ENCODE measurements at places on chromosomes 1 and 21.

DNA sequence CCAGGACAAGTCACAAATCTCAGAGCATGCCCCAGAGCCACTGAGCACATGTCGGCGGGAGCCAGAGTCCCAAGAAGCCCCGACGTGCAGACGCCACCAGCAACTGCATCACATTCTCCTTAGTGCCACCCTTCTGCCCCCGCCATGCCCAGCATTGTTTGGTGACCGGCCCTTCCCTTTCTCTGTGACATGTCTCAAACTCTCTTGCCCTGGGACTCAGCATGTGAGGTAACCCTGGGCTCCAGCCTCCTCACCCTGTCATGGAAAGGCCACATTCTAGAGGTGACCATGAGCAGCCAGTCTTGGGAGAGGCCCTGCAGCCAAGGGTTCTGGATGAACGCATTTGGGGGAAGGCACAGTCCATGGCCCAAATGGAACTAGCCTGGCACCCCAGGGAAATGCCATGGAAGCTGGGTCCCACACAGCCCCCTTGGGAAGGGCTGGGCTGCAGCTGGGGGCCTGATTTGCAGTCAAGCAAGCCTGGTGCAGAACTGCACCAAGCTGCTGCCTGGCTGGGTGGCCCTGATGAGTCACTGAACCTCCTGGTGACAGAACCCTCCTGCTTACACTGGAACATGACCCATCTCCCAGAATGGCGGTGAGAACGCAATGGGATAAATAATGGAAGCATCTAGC, 94.4 kb downstream of the ITPKB start:
- peak; percentile 22 for ATAC-seq

DNA sequence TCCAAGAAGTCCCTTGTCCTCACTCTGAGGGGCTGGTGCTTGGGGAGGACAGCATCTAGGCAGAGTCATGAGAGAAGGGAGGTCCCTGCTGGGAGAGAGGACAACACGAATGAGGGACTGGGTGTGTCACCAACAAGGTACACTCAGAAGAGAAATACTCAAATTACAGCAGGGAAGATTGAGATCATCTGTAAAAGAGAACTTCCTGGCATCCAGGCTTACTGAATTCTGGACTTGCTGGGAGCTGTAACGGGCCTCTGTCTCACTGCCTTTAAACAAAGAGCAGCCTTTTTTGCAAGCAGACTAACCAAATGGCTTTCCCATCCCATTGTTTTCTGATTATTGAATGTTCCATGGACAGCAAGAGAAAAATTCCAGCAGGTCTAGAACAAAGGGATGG, 195.7 kb upstream of the RAB4A start:
- ATAC-seq = no peak

DNA sequence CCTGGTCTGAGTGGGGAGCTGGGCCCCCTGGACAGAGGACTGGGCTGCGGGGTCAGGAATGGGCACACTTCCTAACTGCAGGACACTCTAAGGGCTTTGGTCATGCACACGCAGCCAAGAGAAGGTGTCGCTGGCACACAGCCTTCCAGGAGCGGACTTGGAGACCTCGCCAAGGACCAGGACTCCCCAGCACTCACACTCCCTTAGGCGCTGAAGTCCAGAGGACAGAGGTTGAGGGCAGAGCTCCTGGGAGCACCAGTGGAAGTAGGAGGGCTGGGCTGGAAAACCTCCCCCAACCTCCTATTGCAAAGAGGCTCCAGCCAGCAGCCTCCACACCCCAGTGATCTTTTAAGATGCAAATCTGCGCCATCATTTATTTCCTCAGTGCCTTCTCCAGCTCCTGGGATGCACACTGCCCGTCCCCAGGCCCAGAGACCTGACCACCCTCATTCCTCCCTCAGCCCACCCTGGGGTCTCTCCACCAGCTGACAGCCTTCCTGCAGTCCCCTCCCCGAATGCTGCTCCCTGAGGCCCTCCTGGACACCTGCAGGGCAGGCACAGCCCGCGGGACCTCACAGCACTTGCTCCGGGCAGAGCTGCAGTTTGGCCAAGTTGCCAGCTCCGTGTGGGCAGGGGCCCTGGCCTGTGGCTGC, 3.0 kb downstream of the TSPEAR start:
- ATAC-seq = no peak

DNA sequence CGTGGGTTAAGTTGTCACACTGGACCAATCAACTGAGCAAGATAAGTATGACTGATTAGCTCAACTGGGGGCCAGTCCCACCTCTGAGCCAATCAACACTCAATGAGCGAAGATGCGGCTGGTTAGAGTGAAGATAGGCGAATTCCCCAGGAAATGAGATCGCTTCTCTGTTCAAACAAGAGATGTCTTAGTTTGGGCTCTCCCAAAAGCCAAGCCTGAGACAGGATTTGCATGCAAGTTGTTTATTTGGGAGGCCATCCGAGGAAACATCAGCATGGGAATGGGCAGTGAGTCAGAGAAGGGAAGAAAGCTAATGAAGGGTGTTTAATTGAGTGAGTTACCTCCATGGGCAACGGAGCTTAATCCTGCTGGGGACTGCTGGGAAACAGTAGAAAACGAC, 4.9 kb upstream of the GJB5 start:
- ATAC-seq = no peak

- ATAC-seq = no peak
Measured at GRCh38 chr1:109151146-109151990, 37.5 kb downstream of the ELAPOR1 start.

GRCh38 chr1:200181861-200182260, 154.4 kb downstream of the NR5A2 start:
- ATAC-seq = no peak

GRCh38 chr1:2523891-2524609, 2.3 kb downstream of the PANK4 start:
- no peak for ATAC-seq

- ATAC-seq = no peak
Measured at GRCh38 chr1:54984131-54984842, 3.9 kb downstream of the TMEM61 start.

- ATAC-seq = no peak
Measured at GRCh38 chr1:8031176-8031785, 5.2 kb upstream of the ERRFI1 start.

DNA sequence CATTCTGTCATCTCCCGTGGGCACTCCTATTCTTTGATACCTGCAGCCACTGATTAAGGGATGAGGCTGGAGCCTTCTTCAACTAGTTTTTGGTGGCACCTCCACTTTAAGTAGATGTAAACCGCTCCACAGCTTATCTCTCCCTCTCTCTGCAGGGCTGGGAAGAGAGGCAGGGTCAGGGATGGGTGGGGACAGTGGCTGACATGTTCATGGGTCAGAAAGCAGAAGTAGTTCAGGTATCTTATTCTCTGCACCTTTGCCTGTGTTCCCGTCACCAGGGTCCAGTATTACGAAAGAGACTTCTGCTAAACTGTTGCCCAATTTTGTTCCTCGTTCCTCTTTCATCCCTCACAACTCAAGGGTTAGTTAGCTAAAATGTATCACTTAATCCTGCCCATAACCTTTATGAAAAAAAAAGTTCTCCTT, 51.7 kb upstream of the EDEM3 start:
- no peak for ATAC-seq

DNA sequence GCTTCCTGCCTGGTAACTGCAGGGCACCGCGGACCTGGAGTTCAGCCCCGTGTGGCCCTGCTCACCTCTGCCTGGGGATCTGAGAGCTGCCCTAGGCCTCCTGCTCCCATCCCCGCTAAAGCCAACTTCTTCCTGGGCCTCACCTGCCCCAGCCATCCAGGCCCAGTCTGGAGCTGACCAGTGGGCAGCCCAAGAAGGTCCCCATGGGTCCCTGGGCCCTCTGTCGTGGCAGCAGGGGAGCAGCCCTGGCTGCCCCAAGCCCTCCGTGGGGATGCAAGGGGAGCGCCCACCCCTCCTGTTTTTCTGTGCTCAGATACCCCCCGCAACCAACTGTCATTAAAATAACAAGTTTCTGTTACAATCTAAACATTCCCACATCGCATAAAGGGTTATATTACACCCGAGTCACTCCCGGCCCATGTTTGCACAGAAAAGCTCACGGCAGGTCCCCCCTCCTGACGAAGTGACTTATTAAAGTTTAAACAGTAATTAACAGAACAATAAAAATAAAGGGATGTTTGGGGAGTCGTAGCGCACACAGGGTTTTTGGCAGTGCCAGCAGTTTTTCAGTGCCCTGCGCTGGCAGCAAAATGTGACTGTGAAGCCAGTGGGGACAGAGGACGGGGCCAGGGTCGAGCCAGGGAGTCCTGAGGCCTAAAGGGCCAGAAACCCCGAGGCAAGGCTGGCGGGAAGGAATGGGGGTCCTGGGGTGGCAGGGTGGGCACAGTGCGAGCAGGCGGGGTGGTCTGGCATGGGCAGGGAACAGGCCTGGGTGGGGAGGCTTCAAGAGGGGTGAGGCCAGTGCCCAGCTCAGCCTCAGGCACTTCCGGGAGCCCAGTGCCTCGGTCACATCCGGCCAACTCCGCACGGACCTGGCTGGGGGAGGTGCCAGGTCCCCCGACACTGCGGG, 121.5 kb downstream of the CASZ1 start:
- ATAC-seq = no peak

DNA sequence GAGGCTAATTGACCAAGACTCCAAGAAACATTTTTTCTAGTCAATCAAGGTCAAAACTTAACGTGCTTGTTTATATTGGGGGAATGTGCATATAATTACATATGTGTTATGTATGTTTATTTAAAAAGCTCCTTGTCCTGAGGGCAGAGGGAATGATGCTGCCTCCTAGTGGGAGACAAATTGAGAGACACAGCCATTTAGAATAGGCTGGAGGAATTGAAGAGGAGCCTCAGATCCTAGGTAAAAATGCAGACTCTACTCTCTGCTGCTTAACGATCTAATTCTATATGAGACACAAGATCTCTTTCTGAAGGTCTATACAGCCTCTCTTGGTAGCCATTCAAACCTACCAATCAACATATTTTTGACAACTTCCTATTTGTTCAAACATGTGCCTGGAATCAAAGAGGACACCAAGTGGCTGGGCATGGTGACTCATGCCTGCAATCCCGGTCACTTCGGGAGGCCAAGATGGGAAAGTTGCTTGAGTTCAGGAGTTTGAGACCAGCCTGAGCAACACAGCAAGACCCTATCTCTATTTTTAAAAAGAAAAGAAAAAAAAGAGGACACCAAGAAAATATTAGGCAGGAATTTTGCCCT, 136.6 kb upstream of the ZNF648 start:
- no peak for ATAC-seq

DNA sequence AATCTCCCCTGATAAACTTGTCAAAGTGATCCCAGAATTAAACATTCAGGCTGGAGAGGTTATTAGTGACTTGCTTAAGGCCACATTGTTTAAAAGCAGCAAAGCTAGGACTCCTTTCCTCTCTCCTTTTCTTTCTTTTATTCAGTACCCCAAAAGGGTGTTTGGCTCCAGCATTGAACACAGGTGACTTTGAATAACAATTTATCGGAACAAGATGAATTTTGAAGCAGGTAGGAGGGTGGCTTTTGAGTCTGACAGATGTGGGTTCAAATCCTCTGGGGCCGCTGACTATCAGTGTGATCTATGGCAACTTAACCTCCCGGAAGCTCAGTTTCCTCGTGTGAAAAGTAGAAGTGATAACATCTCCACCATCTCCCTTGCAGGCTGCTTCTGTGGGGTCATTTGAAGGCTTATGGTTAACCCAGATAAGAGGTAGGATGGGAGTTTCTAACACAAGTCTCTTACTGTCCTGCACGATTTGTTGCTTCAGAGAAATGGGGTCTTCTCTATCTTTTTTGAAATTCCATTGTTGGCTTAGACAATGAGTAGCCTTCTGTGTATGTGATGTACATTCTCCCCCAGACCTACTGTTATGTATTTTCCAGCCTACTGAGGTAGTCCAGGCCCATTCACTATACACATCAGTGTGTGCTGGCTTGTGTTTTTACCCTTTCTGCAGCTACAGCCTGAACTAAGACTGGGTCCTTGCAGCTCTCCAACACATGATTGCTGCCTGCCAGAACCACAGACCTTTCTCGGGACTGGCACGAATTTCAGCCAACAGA, 29.0 kb downstream of the JUN start:
- no peak for ATAC-seq

DNA sequence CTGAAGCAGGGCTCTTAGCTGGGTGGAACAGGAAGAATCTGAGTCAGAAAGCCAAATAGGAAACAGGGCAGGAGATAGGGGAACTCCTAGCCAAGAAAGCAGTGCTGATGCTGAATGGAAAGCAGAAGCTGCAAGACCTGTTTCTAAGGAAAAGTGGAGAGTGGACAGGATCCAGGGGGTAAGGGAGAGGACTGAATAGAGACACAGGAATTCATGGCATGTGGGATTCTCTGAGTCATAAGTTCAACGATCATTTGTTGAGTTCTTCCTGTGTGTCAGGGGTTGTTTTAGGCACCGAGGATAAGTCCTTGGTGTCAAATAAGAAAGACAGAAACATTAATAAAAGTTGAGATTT, 153.8 kb upstream of the FGGY start:
- no peak for ATAC-seq

- no peak for ATAC-seq
Measured at GRCh38 chr1:216621536-216621935, 101.7 kb downstream of the ESRRG start.

DNA sequence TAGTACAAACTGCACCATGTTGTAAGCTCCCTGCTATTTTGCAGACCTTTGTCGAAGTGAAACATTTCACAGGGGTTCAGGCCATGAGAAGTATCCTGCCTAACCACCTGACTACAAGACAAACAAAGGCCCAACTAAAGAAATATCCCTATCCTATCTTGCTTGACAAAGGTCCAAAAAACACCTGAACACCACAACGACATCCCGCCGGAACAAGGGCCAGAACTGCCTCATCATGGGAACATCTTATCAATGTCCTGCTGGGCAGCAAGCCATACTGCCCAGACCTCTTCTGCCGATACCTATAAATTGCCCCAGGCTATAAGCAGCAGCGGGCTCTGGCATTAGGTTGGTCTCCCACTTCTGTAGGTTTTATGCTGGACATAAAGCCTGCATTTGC, 12.3 kb downstream of the MYSM1 start:
- ATAC-seq = no peak

DNA sequence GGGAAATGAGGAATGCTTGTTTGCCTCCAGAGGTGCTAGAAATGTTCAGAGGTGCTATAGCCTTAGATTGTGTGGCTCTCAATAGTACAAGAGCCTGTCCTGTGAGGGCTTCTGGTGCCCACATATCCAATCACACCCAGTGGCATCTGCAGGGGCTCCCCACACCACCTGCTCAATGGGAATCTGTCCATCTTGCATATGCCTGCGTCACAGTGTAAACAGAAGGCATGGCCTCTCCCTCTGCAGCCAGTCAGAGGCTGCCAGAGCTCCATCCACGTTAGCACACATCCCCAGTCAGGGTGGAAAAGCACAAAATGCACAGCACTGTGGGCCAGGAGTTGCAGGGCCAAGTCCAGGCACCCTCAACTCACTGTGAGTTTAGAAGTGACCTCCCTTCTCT, 113.6 kb upstream of the GRIK3 start:
- ATAC-seq = no peak

DNA sequence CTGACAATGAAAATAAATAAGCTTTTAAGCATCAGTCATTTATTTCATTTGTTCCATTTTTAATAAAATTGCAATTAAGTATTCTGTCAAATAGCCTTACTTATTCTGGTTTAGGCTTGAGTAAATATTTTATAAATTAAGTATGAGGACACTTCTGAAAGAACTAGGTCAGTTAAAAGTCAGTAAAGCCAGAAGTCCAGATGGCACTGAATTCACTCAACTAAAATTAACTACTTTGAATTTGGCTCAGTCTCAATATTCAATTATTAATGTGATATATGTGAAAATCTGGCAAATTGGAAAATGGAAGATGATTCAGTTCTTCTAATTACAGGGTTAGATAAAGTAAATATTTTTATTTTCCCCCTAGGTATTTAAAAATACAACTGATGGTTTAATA, 174.2 kb downstream of the BRINP3 start:
- ATAC-seq = no peak

GRCh38 chr21:9838738-9839642, 682.4 kb upstream of the TPTE start:
- ATAC-seq = no peak

Data from activated CD4-positive, CD25-positive, alpha-beta regulatory T cell treated with anti-CD3 and anti-CD28 coated beads, Interleukin-2, amount 50 U/mL, for 24 hours (primary cell).